Activated T-helper 1 cell treated with anti-CD3 and anti-CD28 coated beads, Interleukin-12 subunit alpha, Interleukin-12 subunit beta, Interleukin-2, Interleukin-4 antibody, amounts not matched to agents 30 ng/mL and 10 ng/mL and 1 ng/mL, durations not matched to agents 14 hours and 24 hours and 36 hours (primary cell): ENCODE measurements at places on chromosomes 7 and 10. TPM values are rescaled to one million over a fixed set of nuclear protein-coding genes. Genes with fewer than 3 reads are reported as not detected.

The AHR gene
- 25.3 and 29.1 TPM in 2 replicates for total RNA-seq

The SPDYE1 gene
- total RNA-seq = not detected in 2 replicates

The NEUROD6 gene
- total RNA-seq = not detected in 2 replicates

The LRRN3 gene
- total RNA-seq = 57.3 and 61.5 TPM in 2 replicates

The SYT15 gene
- total RNA-seq = 0.96 and 1.5 TPM in 2 replicates

The FFAR4 gene
- not detected in 2 replicates for total RNA-seq

The TMEM229A gene
- not detected in 2 replicates for total RNA-seq

The GHRHR gene
- not detected in 2 replicates for total RNA-seq

The ELOVL3 gene
- 0.18 TPM in 1 of 2 replicates, not detected in the other for total RNA-seq

The SPDYE5 gene
- total RNA-seq = not detected in 2 replicates

The LBX1 gene
- total RNA-seq = not detected in 2 replicates

The FAM20C gene
- 0.15 and 0.34 TPM in 2 replicates for total RNA-seq

The TEX36 gene
- not detected in 2 replicates for total RNA-seq

The SPDYE6 gene
- not detected in 2 replicates for total RNA-seq

The OR9A2 gene
- total RNA-seq = not detected in 2 replicates

The CPA2 gene
- total RNA-seq = not detected in 2 replicates

The HOXA7 gene
- total RNA-seq = not detected in 2 replicates

The DPY19L1 gene
- total RNA-seq = 12.0 and 14.3 TPM in 2 replicates

The CNNM2 gene
- total RNA-seq = 5.5 and 6.6 TPM in 2 replicates

The CDC14C gene
- not detected in 2 replicates for total RNA-seq

The GIMAP8 gene
- total RNA-seq = 9.2 and 9.4 TPM in 2 replicates

The ZNF716 gene
- total RNA-seq = not detected in 2 replicates

The DRGX gene
- total RNA-seq = not detected in 2 replicates

The RNF32 gene
- 2.1 and 2.2 TPM in 2 replicates for total RNA-seq

The PILRA gene
- total RNA-seq = 9.6 and 9.9 TPM in 2 replicates

The C10orf71 gene
- total RNA-seq = not detected in 2 replicates

The C10orf67 gene
- 0.18 TPM in 1 of 2 replicates, not detected in the other for total RNA-seq

The BMPER gene
- total RNA-seq = not detected in 2 replicates

The SUN3 gene
- not detected in 2 replicates for total RNA-seq

The PRKAR2B gene
- total RNA-seq = 0.42 and 1.0 TPM in 2 replicates

The PDE6C gene
- not detected in 2 replicates for total RNA-seq

The CASP2 gene
- total RNA-seq = 107 and 110 TPM in 2 replicates

The ETV1 gene
- not detected in 2 replicates for total RNA-seq

The ANKRD22 gene
- 0.16 TPM in 1 of 2 replicates, not detected in the other for total RNA-seq

The IPMK gene
- total RNA-seq = 6.5 and 7.1 TPM in 2 replicates

The CYP3A7 gene
- not detected in 2 replicates for total RNA-seq

The EPDR1 gene
- total RNA-seq = 0.34 TPM in 1 of 2 replicates, not detected in the other

The MOGAT3 gene
- total RNA-seq = not detected in 2 replicates

The NRCAM gene
- total RNA-seq = 0.17 and 0.21 TPM in 2 replicates

The CALML5 gene
- not detected in 2 replicates for total RNA-seq

The VSIR gene
- 114 and 115 TPM in 2 replicates for total RNA-seq

The TSC22D4 gene
- 126 and 134 TPM in 2 replicates for total RNA-seq

The LDB1 gene
- 78.6 and 87.1 TPM in 2 replicates for total RNA-seq

The TSPAN33 gene
- total RNA-seq = 9.5 and 9.8 TPM in 2 replicates

The SNCG gene
- total RNA-seq = 0.49 and 0.56 TPM in 2 replicates

The IGF2BP3 gene
- total RNA-seq = 2.5 and 2.7 TPM in 2 replicates
